ENCODE measurements at places on chromosomes 16 and 17.
A peak's percentile ranks its signal among the peaks of the same experiment; 100 is the strongest.

DNA sequence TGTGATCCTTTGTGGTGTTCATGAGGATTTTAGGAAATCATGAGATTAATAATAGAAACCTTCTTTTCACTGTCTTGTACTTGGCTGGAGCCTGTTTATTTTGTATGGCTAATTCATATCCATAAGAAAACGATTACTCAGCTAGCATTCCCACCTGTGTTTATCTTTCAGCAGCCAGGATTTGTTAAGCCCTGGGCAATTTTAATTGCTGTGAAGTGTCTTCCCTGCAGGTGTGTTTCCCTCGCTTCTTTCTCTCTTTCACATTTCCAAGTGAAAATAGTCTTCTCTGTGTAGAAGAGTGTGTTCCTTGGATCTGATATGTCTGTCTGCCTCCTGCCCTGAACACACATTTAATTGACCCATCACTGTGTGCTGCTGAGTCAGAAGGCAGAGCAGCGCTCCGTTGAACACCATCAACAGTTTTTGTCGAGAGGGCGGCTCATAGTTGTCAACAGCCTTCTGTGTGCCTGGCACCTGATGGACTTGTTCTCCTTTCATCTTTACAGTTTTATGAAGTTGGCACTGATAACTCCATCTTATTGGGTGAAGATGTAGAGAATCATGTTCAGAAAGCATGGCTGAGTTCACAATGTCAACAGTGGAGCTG, 83.2 kb downstream of the SPECC1 start:
- DNase-seq: no peak

DNA sequence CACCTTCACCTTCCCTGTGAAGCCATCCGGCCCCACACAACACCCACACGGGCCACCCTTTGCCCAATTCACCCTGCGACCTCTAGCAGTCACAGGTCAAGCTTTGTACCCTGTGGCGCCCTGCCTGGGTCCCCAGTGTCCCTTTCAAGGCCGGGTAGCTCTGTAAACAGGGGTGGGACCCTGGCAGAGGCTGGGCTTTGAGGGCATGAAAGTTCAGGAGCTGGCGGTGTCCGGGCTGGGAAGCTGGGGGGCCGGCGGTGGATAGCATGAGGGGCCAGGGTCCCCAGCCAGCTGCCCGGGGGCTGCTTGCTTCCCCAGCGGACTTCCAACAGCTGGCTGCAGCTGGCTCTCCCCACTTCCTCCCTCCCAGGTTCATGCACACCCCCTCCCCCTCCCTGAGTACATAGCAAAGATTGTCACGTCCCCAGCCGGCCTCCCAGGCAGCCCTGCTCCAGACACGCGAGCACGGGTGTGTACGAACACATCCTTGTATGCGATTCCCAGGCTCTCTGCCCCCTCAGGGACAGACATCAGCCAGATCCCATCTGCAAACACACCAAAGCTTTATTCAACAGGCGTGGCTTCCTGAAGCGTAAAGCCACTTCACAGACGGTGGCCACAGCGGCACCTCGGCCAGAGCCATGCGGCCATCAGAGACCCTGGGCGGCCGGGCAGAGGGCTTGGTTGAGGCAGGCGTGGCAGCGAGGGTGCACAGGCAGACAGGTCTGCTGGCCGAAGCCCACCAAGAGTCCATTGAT, 8.2 kb downstream of the NTHL1 start:
- DNase-seq: peak; percentile 86

GRCh38 chr17:4043862-4044261, 79.6 kb upstream of the ATP2A3 start:
- DNase-seq: no peak

GRCh38 chr16:20613481-20614185, 37.5 kb upstream of the ACSM2B start:
- no peak for DNase-seq

GRCh38 chr17:36994438-36994837, 45.7 kb downstream of the AATF start:
- DNase-seq: no peak

GRCh38 chr17:31684901-31685300, 174.1 kb downstream of the COPRS start:
- no peak for DNase-seq

- no peak for DNase-seq
Observed at GRCh38 chr17:81902023-81902652, at the start of gene NPB. Gene NPB, plus strand, starts transcription at chr17:81902238. Its CDS starts 40 bp downstream, at chr17:81902278.

DNA sequence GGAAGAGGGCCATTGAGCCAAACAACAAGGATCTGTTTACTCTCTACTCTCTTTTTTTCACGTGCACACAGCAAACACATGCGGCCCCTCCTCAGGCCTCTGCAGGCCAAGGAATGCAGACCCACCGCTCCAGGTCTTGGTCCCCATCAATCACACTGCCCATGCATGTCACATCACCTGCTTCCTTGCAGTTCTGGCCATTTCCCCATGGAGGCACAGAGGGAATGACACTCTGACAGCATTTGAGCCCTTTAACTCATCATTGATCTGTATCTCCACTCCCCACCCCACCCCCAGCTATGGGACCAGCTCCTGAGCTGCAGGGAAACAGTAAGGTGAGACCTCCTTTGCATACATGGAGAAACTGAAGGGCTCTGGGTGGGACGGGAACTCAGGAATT, 45.9 kb upstream of the MEIOC start:
- DNase-seq: no peak

DNA sequence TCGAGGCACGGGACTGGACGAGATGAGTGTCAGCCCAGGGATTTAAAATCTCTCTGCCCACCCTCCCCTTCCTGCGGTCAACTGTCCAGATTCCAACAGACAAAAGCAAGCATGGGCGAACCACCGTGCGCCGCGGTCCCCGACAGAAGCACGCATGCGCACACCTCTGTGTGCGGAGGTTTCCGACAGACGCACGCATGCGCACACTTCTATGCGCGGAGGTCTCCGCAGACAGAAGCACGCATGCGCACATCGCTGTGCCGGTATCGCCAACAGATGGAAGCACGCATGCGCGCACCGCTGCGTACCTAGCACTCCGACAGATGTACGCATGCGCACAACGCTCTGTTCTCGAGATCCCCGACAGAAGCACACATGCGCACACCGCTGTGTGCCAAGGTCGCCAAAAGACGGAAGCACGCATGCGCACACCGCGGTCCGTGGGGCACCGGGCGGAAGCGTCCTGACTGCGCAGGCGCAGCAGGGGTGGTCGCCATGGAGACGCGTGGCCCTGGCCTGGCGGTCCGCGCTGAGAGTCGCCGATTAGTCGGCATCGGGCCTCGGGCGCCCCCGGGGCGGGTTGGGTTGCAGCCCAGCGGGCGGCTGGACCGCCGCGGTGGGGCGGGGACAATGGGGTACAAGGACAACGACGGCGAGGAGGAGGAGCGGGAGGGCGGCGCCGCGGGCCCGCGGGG, 57.4 kb upstream of the RPH3AL start:
- DNase-seq: peak; percentile 100

GRCh38 chr17:80930335-80931279, 61.0 kb upstream of the CHMP6 start:
- DNase-seq: no peak

GRCh38 chr16:15650698-15651171, 690 bp downstream of the NDE1 start:
- peak; percentile 67 for DNase-seq
